ENCODE measurements at places on chromosomes 12 and 14.
A peak's percentile ranks its signal among the peaks of the same experiment; 100 is the strongest.

GRCh38 chr12:121860257-121860656 is 1.6 kb upstream of the HPD start:
- no peak for DNase-seq

- no peak for DNase-seq
These were observed 147.4 kb upstream of the FOXN3 start for GRCh38 chr14:89564286-89564957.

DNA sequence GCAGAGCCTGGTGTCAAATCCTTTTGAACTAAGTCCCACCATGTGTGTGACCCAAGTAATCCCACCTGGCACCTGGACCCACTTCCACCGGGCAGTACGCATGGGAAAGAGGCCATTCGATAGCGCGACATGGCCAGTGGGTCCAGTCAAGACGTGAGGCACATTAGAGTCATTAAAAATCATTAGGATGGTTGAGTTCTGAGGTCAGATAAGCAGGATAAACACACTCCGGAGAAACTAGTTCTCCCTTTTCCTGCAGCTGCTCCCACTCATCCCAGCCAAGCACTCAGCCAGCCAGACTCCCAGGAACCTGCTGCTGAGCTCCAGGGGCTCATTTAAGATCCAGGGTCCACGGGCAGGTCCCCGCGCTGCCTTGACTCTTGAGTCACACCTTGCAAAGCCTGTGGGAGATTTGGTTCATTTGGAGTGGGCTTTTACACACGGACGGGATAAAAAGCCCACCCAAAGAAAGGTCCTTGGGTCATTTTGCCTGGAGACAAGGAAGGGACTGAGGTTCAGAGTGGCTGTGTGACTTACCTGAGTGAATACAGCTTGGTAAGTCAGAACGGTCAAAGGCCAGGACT is 313.9 kb downstream of the BCL11B start:
- no peak for DNase-seq

GRCh38 chr14:95226801-95227200 is 69.5 kb upstream of the DICER1 start:
- DNase-seq = no peak

GRCh38 chr14:105312973-105313372 is 1.6 kb upstream of the PACS2 start:
- DNase-seq = no peak

GRCh38 chr12:34204830-34205285 is 182.6 kb downstream of the ALG10 start:
- DNase-seq = no peak

DNA sequence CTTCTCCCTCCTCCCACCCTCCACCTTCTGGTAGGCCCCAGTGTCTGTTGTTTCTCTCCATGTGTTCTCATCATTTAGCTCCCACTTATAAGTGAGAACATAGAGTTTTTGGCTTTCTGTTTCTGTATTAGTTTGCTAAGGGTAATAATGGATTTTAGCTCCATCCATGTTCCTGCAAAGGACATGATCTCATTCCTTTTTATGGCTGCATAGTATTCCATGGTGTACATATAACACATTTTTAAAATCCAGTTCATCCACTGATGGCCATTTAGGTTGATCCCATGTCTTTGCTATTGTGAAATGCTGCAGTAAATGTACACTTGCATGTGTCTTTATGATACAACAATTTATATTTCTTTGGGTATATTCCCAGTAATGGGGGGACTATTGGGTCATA is 96.1 kb downstream of the CCDC91 start:
- DNase-seq = no peak

- DNase-seq = peak; percentile 28
These were observed 688 bp upstream of the NECAP1 start for GRCh38 chr12:8081251-8081920.

DNA sequence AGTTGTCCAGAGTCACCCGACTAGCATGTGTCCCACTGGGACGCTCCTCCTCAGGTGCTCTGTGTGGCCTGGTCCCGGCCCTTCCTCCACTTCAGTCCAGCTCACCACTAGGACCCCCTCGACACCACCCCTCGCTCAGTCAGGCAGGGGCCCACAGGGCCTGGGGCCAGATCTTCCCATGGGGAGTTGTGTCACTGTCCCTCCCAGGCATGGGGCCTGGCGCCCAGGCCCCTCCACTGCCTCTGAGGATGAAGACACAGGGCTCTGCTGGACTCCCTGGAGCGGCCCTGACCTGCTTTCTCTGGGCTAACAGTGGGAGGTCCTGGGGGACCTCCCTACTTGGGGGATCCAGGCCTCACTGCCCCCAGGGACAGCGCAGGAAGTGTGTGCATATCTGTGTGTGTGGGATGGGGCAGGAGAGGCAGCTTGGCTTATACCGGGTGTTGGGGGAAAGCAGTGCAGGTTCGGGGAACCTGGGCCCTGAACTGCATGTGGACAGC is 43.8 kb downstream of the KRT80 start:
- no peak for DNase-seq

Measured in stimulated activated CD4-positive, alpha-beta T cell treated with anti-CD3 and anti-CD28 coated beads, Interleukin-2, amount 100 ng/mL, for 24 hours (primary cell).